Activated T-helper 2 cell treated with anti-CD3 and anti-CD28 coated beads, Interferon-gamma antibody, Interleukin-2, Interleukin-4, amounts not matched to agents 10 μg/mL and 5 μg/mL and 100 μg/mL, durations not matched to agents 14 hours and 24 hours and 36 hours (primary cell): ENCODE measurements at places on chromosomes 6 and 20.

GRCh38 chr6:88666901-88667300, 296.5 kb downstream of the RNGTT start:
- no peak for DNase-seq

DNA sequence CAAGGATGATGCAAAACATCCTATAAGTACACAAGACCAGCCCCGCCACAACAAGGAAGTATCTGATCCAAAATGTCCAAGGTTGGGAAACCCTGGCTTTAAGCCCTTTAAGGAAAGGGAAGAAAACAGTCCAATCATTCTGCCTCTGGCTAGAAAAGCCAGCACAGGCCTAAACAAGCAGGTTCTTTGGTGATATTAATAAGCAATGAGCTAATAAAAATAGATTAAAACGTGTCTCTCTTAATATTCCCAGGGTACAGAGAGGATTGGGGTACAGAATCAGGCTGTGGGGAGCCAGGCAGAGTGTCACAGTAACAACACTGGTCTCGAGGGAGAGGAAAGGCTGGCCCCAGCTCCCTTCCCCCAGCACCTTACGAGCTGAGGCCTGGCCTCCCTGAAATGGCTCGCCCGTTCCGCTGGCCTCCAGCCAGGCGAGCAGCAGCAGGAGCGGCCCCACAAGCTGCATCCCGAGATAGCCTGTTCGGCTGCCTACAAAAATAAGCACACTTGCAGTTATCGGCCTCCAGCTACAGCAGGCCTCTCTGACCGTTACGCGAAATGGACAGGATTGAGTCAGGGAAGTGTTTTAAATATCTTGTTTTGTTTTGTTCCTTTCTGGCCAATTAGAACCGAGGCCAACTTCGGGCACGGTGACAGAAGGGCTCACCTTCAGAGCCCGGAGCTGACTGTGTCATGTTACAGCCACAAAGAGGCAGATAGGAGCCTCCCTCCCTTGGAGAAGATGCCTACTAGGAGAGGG, 4.0 kb upstream of the ZMYND8 start:
- no peak for DNase-seq

GRCh38 chr20:8005575-8006366, 13.8 kb downstream of the TMX4 start:
- DNase-seq: no peak

DNA sequence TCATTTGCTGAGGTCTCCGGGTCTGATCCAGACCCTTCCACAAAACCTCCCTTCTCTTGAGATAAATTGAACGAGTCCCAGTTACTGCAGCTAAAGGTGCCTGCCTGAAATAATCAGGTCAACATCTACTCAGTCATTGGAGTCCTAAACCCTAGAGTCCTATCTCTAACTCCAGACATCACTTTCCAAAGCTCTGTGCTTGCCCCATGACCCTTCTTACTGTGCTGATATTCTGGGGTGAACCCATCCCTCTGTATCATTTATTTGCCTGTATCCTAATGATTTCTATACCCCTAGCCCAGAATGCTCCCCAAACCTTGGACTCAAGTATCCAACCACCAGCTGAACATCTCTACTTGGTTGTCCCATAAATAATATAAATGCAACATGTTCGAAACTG, 35.7 kb downstream of the CD83 start:
- no peak for DNase-seq

GRCh38 chr6:21438986-21439352, 154.6 kb upstream of the SOX4 start:
- no peak for DNase-seq

- DNase-seq: no peak
Measured at GRCh38 chr6:83890520-83890919, 31.0 kb downstream of the CYB5R4 start.

DNA sequence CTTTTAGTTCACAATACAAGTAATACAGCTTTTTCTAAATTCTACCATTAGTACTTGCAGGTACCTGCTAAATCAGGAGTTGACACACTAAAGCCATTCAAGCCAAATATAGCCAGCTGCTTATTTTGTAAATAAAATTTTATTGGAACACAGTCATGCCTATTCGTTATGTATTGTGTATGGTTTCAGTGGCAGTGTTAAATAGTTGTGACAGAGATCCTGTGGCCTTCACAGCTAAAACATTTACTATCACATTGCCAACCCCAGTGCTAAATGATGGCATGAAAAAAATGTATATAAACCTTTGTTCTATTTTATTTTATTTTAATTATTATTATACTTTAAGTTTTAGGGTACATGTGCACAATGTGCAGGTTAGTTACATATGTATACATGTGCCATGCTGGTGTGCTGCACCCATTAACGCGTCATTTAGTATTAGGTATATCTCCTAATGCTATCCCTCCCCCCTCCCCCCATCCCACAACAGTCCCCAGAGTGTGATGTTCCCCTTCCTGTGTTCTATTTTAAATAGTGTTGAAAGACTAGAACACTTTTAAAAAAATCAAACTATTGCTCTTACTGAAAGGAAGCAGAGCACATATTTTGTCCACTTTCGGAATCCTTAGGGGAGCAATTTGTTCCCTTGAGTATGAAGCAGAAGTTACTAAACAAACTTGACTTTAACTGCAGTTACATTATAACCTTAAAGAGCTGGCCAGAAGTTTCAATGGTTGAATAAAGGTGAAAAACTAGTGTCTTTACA, 115.7 kb downstream of the PRIM2 start:
- DNase-seq: no peak

DNA sequence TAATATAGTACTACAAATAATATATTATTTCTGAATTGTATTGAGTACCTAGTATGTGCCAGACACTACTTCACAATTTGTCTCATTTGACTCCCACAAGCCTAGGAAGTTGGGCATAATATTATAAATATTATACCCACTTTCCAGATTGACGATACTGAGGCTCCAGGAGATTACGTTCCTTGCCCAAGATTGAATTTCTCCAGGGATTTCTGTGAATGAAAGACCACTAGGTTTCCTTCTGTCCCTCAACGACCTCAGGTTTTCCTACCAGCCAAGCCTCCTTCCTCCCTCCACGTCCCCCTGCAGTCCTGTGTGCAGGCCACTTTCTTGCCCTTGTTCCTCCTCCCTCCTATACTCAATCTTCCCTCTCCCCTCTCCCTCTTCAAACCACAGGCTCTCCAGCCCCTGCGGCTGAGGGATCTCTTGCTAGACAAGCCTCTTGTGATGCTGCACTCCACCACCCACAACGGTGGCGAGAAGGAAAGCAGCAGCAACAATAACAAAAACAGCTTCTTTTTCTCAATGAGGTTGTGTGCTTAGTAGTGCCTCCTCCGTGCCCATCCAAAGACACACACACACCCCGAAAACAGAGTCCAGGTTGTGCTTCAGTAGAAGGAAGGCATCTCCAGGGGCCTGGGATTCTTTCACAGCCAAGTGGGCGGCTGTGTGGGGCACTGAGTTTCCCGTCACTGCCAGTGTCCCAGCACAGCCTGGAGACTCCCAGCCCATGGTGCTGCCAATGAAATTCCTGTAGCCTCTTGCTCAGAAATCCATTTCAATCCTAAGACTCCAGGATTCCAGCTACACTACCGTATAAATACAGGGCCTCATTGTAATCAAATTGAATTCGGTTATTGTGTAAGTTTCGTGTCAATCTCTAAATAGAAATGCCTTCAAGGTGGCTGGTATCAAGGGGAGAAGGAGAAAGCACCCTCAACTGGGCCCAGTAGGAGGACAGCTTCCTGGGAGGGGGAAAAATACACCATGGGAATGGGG, 94.4 kb downstream of the NCR2 start:
- DNase-seq: no peak

- no peak for DNase-seq
Measured at GRCh38 chr6:80689716-80690395, 583.4 kb downstream of the BCKDHB start.

- DNase-seq: no peak
Measured at GRCh38 chr6:160945516-160946177, 45.9 kb upstream of the MAP3K4 start.

- no peak for DNase-seq
Measured at GRCh38 chr20:6583134-6583738, 184.2 kb upstream of the BMP2 start.

- no peak for DNase-seq
Measured at GRCh38 chr20:51447097-51447764, 95.3 kb downstream of the NFATC2 start.

- no peak for DNase-seq
Measured at GRCh38 chr6:170096191-170096802, 194.6 kb downstream of the DLL1 start.

DNA sequence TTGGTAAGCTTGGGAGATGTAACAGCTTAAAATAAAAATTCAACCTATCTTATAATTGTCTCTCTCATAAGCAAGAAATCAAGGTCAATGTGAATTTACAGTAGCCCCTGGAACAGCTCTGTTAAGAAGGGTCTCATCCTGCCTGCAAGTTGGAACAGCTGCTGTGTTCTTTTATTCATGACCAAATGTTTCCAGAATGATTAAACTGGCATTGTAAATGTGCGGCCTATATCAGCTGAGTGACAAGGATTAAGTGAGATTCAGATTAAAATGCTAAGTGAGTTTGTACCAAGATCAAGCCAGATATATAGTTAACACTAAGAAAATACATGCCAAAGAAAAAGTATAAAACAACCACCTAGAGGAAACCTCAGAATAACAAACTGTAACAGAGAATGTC, 45.3 kb upstream of the NRSN1 start:
- DNase-seq: no peak

GRCh38 chr6:36863670-36864540, 10.7 kb downstream of the PPIL1 start:
- no peak for DNase-seq

- no peak for DNase-seq
Measured at GRCh38 chr6:38305995-38306681, 333.6 kb downstream of the BTBD9 start.

- DNase-seq: no peak
Measured at GRCh38 chr6:40340196-40340595, 247.0 kb downstream of the LRFN2 start.

GRCh38 chr20:61693055-61693600, 372.6 kb downstream of the TAF4 start:
- no peak for DNase-seq

- no peak for DNase-seq
Measured at GRCh38 chr20:10076126-10077080, 41.6 kb downstream of the ANKEF1 start.

GRCh38 chr6:26394289-26394688, 7.8 kb upstream of the BTN3A1 start:
- DNase-seq: no peak

- DNase-seq: no peak
Measured at GRCh38 chr6:112560651-112561050, 213.5 kb downstream of the RFPL4B start.

GRCh38 chr6:38755207-38755606, 40.1 kb downstream of the DNAH8 start:
- DNase-seq: no peak

GRCh38 chr6:9095137-9095536, 659.8 kb upstream of the SLC35B3 start:
- DNase-seq: no peak

DNA sequence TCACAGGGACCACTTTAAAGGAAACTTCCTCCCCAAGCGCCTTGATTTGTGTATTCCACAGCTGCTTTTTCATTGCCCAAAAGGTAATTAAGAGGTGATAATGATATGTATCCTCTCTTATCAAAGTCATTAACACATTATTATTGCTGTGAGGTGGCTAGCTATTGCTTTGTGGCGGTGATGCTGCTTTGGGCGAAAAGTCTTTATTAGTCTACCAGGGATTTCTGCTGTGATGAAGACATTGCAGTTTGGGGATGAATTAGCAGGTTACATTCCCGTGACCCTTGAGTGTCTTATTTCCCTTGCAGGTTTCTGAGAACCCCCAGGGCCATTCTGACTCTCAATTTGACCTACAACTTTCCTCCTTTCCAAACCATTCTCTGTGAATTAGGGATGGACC, 143.4 kb upstream of the SOX4 start:
- DNase-seq: no peak
